ENCODE measurements at places on chromosomes 3 and 15.

- no peak for DNase-seq
Observed at GRCh38 chr15:69949485-69949884, 148.2 kb downstream of the TLE3 start.

- DNase-seq, result no peak
Observed at GRCh38 chr3:149055575-149055974, 30.8 kb downstream of the HLTF start.

GRCh38 chr3:162555761-162556160 lies 1059.2 kb downstream of the OTOL1 start:
- no peak for DNase-seq

- DNase-seq, result no peak
Observed at GRCh38 chr3:150170852-150171520, 200.3 kb upstream of the PFN2 start.

DNA sequence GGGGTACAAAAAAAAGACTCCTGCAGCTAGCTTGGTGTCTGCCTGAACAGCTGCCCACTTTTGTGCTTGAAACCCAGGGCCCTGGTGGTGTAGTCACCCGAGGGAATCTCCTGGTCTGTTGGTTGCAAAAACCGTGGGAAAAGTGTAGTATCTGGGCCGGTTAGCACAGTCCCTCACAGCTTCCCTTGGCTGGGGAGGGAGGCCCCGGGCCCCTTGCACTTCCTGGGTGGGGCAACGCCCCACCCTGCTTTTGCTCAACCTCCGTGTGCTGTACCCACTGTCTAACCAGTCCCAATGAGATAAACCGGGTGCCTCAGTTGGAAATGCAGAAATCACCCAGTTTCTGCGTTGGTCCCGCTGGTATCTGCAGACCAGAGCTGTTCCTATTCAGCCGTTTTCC lies 211.7 kb upstream of the ZPLD1 start:
- no peak for DNase-seq

- no peak for DNase-seq
Observed at GRCh38 chr3:100782348-100782747, 73.1 kb downstream of the TFG start.

- no peak for DNase-seq
Observed at GRCh38 chr15:63274427-63274826, 3.0 kb upstream of the APH1B start.

DNA sequence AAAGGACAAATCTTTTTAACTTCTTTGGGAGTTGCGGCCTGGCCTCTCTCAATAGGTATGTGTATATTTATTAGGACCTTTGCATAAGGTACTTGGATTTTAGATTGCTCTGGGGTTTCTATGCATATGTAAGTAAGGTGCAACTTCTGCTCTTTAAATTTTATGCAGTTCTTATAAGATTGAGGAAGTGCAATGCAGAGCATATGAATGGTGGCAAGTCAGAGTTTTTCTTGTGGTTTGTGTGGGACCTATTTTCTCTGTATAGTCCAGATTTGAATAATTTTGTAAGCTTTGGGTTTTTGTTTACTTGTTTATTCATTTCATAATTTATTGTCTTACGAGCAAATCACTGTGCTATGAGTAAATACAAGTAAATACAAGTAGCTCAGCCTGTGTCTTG lies 101.5 kb downstream of the ATG7 start:
- no peak for DNase-seq

GRCh38 chr3:187858041-187858440 lies 112.8 kb upstream of the BCL6 start:
- no peak for DNase-seq

DNA sequence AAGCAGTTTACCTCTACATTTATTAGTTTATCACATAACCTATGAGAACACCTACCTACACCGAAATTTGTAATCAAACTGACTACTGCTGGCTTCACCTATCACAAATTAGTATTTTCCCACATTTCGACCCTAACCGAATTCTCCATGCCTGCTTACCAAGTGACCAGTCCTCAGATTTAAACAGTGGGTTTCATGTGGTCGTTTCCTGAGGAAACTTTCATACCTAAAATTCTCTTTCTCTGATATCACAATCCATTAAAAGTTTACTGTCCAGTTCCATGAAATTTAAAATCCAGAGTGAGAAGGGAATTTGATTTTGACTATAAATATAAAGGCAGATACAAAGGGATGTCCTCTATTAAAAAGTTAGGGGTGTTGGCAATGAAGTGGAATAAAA lies 1.9 kb downstream of the PLOD2 start:
- DNase-seq, result no peak

DNA sequence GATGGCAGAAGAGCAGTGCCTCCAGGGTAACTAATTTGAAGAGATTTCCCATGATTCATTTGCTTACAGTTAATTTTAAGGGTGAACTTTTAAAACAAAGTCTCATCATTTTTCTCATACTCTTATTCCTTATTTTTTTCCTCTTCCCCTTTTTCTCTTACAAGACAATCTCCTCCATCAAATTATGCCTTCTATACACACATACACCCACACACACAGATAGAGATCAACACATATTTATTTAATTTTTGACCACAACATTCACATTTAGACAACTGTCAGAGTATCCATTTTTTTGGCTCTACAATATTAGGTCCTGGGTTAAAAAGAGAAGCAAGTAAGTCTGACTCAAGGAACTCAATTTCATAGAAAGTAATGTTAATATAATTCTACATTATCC lies 37.6 kb downstream of the AAGAB start:
- no peak for DNase-seq

- no peak for DNase-seq
Observed at GRCh38 chr3:172892158-172892557, 141.6 kb downstream of the ECT2 start.

- DNase-seq, result no peak
Observed at GRCh38 chr3:34263101-34263621, 464.7 kb downstream of the PDCD6IP start.

DNA sequence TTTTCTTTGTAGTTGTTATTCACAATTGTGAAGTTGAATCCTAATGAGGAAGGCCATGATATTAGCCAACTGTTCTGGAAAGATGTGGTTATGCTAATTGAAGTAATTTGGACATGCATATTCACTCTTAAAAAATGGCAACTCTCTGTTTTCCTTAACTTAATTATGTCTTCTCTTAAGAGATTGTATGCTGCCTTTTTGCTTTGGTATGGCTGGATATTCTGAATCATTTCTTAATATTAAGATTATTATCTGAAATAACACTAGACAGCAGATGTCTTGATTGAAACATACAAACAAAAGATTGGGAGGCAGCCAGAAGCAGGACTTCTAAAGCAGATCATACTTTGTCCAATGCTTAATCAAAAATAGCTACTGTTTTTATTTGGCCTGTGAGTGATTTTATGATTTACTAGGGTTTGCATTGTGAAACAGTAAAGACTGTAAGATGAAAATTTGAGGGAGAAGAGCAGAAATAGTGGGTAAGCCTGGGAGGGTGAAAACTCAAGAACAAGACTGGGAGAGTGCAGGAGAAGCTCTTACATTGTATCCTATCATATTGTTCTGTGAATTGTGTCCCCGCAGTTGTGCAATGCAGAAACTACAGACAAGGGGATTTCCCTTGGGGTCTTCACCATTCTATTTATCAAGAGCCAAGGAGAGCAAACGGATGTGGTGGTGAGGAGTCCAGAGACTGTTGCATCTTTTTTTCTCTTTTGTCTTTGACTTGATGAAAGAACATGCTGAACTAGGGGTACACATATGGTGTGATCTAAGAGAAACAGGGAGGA lies 554.8 kb downstream of the TUSC7 start:
- no peak for DNase-seq

GRCh38 chr3:170635385-170635735 lies 49.5 kb upstream of the SLC7A14 start:
- no peak for DNase-seq

GRCh38 chr15:23518104-23518503 lies 47.4 kb upstream of the MKRN3 start:
- no peak for DNase-seq

- DNase-seq, result no peak
Observed at GRCh38 chr3:151816091-151816604, 2.2 kb downstream of the AADAC start.

- DNase-seq, result no peak
Observed at GRCh38 chr3:37183375-37183831, 9.0 kb upstream of the LRRFIP2 start.

- DNase-seq, result no peak
Observed at GRCh38 chr3:111684640-111685039, 89.5 kb upstream of the ZBED2 start.

- no peak for DNase-seq
Observed at GRCh38 chr3:125179143-125179883, 33.2 kb downstream of the SLC12A8 start.

Data from B cell (primary cell).